Testis (tissue), 5 donors: ENCODE measurements at places on chromosomes 5 and 9. TPM values are rescaled to one million over a fixed set of nuclear protein-coding genes. Genes with fewer than 3 reads are reported as not detected.

DNA sequence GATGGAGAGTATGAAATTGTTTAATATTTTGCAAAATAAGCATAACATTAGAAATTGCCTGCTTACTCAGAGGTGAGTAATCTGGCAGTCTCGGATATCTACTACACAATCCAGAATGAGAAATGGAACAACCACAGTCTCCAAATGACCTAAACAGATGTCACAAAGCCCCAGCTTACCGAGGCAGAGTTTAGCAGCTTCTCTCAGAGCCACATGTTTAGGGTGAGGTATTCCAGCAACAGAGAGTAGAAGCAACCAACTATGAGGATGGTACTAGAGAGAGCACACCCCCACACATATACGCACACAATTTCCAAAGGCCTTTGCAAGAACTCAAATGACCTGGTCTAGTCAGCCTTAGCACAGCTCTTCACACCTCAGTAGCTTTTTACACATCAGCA, 122.7 kb upstream of the LPAR1 start:
- no peaks in the 10 kb centered on the region for H3K4me1 ChIP-seq
- DNase-seq = no peak
- no peaks in the 10 kb centered on the region for H3K27me3 ChIP-seq
- no peaks in the 10 kb centered on the region for H3K36me3 ChIP-seq

GRCh38 chr5:161387121-161387520, 159.4 kb downstream of the GABRB2 start:
- no peaks in the 10 kb centered on the region for H3K27me3 ChIP-seq
- no peak overlapping the region for H3K27ac ChIP-seq
- H3K4me3 ChIP-seq = no peak overlapping the region
- no peak for DNase-seq

GRCh38 chr5:135930949-135931295, 23.9 kb downstream of the LECT2 start:
- H3K4me3 ChIP-seq = peak overlapping the region; percentile 47
- H3K27me3 ChIP-seq = no peaks in the 10 kb centered on the region
- H3K36me3 ChIP-seq = no peaks in the 10 kb centered on the region

- DNase-seq = no peak
- H3K4me1 ChIP-seq = no peaks in the 10 kb centered on the region
- no peaks in the 10 kb centered on the region for H3K36me3 ChIP-seq
- no peak overlapping the region for H3K27ac ChIP-seq
- H3K4me3 ChIP-seq = no peak overlapping the region
Measured at GRCh38 chr9:115604831-115605483, 487.0 kb upstream of the TNC start.

DNA sequence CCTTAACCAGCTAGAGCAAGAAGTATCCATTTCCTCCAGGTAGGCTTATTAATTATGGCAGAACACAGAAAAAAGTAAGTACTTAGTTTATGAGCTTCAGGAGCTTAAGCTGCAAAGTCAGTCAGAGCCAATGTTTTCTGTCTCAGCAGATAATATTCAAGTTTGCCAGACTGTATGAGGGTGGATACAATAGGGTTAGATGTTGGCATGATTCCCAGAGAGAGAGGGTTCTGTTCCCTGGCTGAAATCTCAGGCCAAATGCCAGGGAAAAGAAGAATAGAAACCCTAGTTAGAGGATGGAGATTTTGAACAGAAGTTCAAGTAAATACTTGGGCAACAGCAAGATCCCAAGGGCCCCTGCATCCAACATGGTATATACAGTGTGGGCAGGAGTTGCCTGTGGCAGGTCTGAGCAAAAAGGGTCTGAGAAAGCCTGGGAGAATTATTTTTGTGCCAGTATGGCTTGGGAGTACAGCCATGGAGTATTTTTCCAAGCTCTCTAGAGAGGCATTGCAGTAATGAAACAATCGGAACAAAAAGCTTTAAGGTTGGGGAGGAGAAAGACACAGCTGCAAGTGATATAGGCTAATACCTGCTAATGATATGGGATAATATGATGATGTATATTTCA, 31.0 kb upstream of the ISOC1 start:
- H3K27ac ChIP-seq = no peak overlapping the region
- no peak overlapping the region for H3K4me3 ChIP-seq
- H3K4me1 ChIP-seq = no peaks in the 10 kb centered on the region
- no peaks in the 10 kb centered on the region for H3K36me3 ChIP-seq
- H3K27me3 ChIP-seq = no peaks in the 10 kb centered on the region

- no peaks in the 10 kb centered on the region for H3K27me3 ChIP-seq
- no peaks in the 10 kb centered on the region for H3K36me3 ChIP-seq
- H3K27ac ChIP-seq = no peak overlapping the region
- DNase-seq = no peak
Measured at GRCh38 chr9:89380437-89381307, 62.4 kb downstream of the SECISBP2 start.

DNA sequence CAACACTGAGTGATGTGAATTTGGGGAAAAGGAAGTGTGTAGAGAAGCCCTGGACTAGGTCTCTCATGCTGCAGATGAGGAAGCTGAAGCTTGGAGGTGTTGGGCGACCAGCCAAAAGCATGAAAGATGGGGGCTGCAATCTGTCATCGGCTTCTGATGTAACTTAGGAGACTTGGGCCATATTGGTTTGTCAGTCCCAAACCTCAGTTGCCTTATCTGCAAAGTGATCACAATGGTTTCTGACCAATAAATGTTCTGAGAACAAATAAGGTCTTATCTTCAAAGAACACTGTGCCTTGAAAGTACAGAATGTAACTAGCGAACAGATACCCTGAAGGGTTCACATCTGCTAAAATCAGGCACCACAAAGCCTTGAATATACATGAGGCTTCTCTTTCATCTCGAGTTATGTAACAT, 198.4 kb upstream of the NR3C1 start:
- no peaks in the 10 kb centered on the region for H3K27me3 ChIP-seq
- H3K36me3 ChIP-seq = no peaks in the 10 kb centered on the region
- no peak overlapping the region for H3K4me3 ChIP-seq
- H3K4me1 ChIP-seq = no peaks in the 10 kb centered on the region

DNA sequence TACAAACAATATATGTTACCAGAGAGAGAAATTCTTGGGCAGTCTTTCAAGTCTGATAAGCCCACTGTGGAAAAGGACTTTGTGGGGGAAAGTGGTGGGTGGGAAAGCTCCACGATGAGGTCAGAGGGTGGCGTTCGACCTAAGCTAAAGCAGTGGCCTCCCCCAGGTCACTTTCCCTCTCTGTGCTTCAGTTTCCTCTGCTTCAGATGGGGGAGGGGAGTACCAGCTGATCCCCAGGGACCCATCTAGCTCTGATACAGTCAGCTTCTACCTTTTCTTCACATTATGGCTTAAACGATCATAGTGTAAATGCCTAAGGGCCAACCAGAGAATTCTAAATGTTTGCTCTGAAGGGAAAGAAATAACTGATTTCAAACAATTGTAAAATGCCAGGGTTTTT, 36.6 kb upstream of the ARSB start:
- H3K36me3 ChIP-seq = no peaks in the 10 kb centered on the region
- no peak overlapping the region for H3K4me3 ChIP-seq
- no peak for DNase-seq
- H3K27me3 ChIP-seq = no peaks in the 10 kb centered on the region
- H3K4me1 ChIP-seq = peaks cover 5% of the 10 kb centered on the region

DNA sequence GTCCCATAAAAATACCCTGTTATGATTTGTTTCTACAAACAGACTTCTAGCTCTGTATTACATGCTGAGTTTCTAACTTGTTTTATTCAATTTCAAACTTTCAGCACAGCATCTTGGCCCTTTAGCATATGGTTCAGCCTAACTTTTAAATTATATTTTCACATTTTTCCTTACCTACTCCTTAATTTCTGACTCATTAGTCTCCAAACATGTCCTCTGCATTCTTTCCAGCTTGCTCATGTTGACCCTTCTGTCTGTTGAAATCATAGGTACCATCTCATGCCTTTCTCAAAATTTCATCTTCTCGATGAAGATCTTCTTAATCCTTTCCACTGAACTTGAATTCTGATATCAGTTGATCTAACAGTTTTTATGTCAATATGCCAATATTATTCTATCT, 200.9 kb upstream of the RIOK2 start:
- no peaks in the 10 kb centered on the region for H3K4me1 ChIP-seq
- no peak for DNase-seq
- H3K27me3 ChIP-seq = no peaks in the 10 kb centered on the region
- H3K36me3 ChIP-seq = no peaks in the 10 kb centered on the region
- no peak overlapping the region for H3K27ac ChIP-seq

DNA sequence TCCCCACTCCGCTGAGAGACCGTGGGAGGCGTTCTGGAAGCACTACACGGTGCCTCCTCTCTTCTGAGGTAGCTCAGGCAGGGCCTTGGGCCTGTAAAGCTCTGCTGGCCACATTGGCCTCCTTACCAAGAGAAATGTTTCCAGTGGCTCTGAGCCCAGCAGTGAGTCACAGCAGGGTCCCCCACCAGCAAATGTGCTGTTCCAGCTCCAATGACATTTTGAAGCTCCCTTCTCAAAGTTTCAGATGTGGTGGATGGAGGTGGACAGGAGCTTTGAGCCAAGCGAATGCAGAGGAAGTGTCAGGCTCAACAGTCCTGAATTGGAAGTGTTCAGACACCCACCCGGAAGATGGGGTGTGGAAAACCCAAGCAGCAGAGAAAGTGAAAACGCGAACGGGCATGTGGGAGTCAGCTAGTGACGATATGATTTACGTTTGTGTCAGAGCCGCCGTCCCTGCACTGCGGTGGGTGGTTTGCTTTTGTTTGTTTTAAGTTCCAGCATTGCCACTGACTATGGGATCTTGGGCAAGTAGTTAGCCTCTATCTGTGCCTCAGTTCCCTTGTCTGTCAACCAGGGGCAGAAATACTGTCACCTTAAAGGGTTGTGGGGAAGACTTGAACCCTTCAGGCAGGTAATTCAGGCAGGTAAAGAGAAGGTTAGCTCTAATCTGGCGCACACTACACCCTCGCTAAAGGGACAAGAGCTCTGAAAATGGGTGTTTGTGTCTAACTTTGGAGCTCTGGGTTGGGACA, 38.2 kb downstream of the C5orf15 start:
- H3K27ac ChIP-seq = no peak overlapping the region
- H3K27me3 ChIP-seq = no peaks in the 10 kb centered on the region
- no peaks in the 10 kb centered on the region for H3K4me1 ChIP-seq
- H3K4me3 ChIP-seq = no peak overlapping the region
- no peaks in the 10 kb centered on the region for H3K36me3 ChIP-seq
- DNase-seq = no peak

GRCh38 chr9:87609002-87609401, 111.3 kb downstream of the DAPK1 start:
- H3K27me3 ChIP-seq = no peaks in the 10 kb centered on the region
- peaks cover under 1% of the 10 kb centered on the region for H3K4me1 ChIP-seq
- H3K4me3 ChIP-seq = no peak overlapping the region
- no peak for DNase-seq
- H3K27ac ChIP-seq = no peak overlapping the region

DNA sequence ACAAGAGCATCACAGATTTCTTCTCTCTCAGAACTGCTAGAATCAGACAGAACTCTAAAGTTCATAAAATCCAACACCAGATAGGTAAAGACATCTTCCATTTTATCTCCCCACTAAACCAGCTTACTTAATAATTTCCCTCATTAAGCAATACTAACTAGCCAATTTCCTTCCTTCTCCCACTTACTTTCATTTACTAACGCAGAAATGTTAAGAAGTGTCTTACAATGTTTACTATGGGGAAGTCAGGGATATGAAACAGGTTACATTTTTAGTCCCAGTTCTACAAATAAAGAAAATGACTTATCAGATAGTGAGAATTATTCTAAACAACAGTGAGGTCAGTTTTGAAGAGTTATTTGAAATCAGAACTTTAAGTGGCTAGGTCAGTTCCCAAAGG, 236.5 kb downstream of the FBXL17 start:
- no peaks in the 10 kb centered on the region for H3K27me3 ChIP-seq
- no peak overlapping the region for H3K27ac ChIP-seq
- H3K4me3 ChIP-seq = no peak overlapping the region
- no peaks in the 10 kb centered on the region for H3K36me3 ChIP-seq
- H3K4me1 ChIP-seq = no peaks in the 10 kb centered on the region
- no peak for DNase-seq

DNA sequence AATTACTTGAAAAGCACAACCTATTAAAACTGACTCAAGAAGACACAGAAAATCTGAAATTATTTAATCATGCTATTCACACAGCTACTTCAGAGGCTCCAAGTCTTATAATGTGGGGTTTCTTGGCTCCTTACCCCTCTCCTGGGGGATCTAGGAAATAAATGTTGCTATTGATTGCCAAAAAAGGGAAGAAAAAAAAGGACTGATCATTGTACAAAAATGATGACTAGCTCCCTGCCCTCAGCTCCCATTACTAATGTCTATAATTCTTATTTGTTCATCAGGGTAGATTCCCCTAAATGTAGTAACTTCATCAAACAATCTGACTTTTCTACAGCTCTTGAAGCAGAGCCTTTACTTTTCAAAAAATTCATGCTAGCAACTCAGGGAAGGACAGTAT, 3.3 kb upstream of the SMC5 start:
- H3K4me3 ChIP-seq = no peak overlapping the region
- H3K27me3 ChIP-seq = no peaks in the 10 kb centered on the region
- H3K36me3 ChIP-seq = no peaks in the 10 kb centered on the region
- peaks cover 36% of the 10 kb centered on the region for H3K4me1 ChIP-seq

GRCh38 chr9:29325894-29326293, 1752.6 kb upstream of the C9orf72 start:
- no peak for DNase-seq
- H3K27ac ChIP-seq = no peak overlapping the region
- H3K4me3 ChIP-seq = no peak overlapping the region
- H3K36me3 ChIP-seq = no peaks in the 10 kb centered on the region
- H3K27me3 ChIP-seq = no peaks in the 10 kb centered on the region

DNA sequence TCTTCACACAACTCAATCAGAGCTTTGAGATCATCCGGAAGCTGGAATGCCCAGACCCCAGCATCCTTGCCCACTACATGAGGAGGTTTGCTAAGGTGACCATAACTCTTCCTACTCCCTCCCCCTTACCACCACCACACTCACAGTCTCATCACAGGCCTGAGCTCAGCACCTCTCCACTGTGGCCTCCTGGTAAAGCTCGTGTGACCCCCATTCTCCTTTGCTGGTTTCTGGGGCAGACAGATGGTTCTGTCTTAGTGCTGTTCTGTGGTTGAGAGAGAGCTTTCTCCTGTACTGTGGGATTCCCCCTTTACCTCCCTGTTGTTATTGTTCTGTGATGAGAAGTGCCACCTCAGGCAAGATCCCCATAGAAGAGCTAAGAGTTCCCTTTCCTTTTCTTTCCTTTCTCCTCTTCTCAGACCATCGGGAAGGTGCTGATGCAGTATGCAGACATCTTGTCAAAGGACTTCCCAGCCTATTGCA, 92.7 kb upstream of the RUSC2 start:
- no peak for DNase-seq
- H3K4me3 ChIP-seq = no peak overlapping the region
- no peaks in the 10 kb centered on the region for H3K27me3 ChIP-seq
- H3K36me3 ChIP-seq = no peaks in the 10 kb centered on the region

- H3K4me3 ChIP-seq = no peak overlapping the region
- no peaks in the 10 kb centered on the region for H3K4me1 ChIP-seq
- no peaks in the 10 kb centered on the region for H3K36me3 ChIP-seq
- no peaks in the 10 kb centered on the region for H3K27me3 ChIP-seq
- H3K27ac ChIP-seq = no peak overlapping the region
Measured at GRCh38 chr5:93438124-93438523, 142.9 kb downstream of the NR2F1-AS1 start.

- no peak overlapping the region for H3K27ac ChIP-seq
- H3K4me1 ChIP-seq = no peaks in the 10 kb centered on the region
- no peaks in the 10 kb centered on the region for H3K36me3 ChIP-seq
- no peaks in the 10 kb centered on the region for H3K27me3 ChIP-seq
- no peak overlapping the region for H3K4me3 ChIP-seq
- no peak for DNase-seq
Measured at GRCh38 chr5:67434466-67434865, 237.9 kb upstream of the CD180 start.

Gene TNFSF15
- 0.40 TPM for polyA plus RNA-seq

Gene ATP10B
- 2.0 TPM for polyA plus RNA-seq

Gene PCDHGB1
- polyA plus RNA-seq = 0.92 TPM

Gene BARX1
- 3.7 TPM for polyA plus RNA-seq

Gene ZNF782
- 5.1 TPM for polyA plus RNA-seq

Gene ARL14EPL
- 0.21 TPM for polyA plus RNA-seq

Gene PTCH1
- 51.1 TPM for polyA plus RNA-seq

Gene IL5
- polyA plus RNA-seq = 5.4 TPM
